ENCODE measurements at places on chromosomes 4 and X.

DNA sequence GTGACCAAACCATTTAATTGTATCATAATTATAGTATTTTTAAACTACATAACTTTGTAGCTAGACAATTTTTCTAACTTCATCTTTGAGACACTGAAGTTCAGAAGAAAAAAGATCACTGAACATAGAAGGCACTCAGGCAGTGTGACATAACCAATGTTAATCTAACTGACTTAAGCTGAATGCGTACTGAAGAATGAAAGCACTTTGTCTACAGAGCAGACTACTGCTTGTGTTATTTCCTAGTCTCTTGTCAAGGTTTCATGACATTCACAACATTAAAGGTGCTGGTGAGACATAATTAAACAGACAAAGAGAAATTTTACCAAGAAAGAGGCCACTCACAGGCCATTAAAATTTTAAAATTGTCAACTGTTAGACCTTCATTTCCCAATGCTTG is 13.5 kb downstream of the AMMECR1 start:
- H3K36me3 ChIP-seq, result no peaks in the 10 kb centered on the region
- H3K4me1 ChIP-seq, result no peaks in the 10 kb centered on the region
- H3K27ac ChIP-seq, result no peak overlapping the region
- H3K4me3 ChIP-seq, result no peak overlapping the region

DNA sequence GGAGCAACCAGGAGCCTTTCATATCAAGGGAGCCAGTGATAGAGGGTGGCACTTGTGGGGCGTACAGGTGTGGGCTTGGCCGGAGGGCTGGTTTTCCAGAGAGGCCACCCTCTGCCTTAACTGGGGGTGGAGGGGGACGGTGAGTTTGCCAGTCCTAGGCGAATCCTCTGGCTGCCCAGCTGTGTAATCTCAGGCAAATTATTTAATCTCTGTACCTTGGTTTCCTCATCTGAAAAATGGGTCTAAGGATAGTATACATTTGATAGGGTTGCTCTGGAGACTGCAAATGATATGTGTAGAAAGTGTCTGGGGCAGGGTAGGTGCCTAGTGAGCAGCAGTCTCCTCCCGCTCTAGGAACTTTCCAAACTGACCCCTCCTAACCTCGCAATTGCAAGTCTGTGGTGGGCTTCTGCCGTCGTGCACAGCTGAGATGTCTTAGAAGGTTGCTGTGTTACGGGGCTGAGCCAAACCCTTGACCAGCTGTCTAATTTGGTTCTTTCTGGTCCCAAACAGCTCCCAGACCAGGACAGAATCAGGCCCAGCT is 3.8 kb upstream of the CXCR3 start:
- H3K4me1 ChIP-seq, result peaks cover 33% of the 10 kb centered on the region
- no peaks in the 10 kb centered on the region for H3K36me3 ChIP-seq
- no peak for DNase-seq

- H3K27ac ChIP-seq, result no peak overlapping the region
- H3K27me3 ChIP-seq, result no peaks in the 10 kb centered on the region
- no peaks in the 10 kb centered on the region for H3K36me3 ChIP-seq
- H3K4me3 ChIP-seq, result no peak overlapping the region
Observed at GRCh38 chrX:397575-397974, 10.9 kb upstream of the PPP2R3B start.

GRCh38 chrX:11143931-11144678 is 33.0 kb downstream of the HCCS start:
- H3K4me1 ChIP-seq, result no peaks in the 10 kb centered on the region
- H3K27me3 ChIP-seq, result no peaks in the 10 kb centered on the region
- no peak for DNase-seq
- no peak overlapping the region for H3K27ac ChIP-seq
- no peak overlapping the region for H3K4me3 ChIP-seq

DNA sequence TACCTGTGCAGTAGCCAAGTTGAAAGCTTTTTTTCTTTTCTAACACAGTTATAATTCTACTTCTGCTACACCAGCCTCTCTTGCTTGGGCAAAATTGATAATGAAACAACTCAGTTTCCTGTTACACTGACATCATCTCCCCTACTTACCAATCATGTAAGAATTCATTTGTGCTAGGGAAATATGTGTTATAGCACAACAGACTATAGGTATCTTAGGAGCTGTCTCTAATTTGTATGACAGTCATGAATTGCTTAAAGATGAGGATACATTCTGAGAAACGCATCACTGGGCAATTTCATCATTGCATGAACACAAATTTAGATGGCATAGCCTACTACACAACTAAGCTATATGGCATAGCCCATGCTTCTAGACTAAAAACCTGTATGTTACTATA is 246.3 kb upstream of the ANKRD50 start:
- no peak overlapping the region for H3K4me3 ChIP-seq
- no peaks in the 10 kb centered on the region for H3K36me3 ChIP-seq
- no peaks in the 10 kb centered on the region for H3K4me1 ChIP-seq
- DNase-seq, result no peak
- no peak overlapping the region for H3K27ac ChIP-seq

DNA sequence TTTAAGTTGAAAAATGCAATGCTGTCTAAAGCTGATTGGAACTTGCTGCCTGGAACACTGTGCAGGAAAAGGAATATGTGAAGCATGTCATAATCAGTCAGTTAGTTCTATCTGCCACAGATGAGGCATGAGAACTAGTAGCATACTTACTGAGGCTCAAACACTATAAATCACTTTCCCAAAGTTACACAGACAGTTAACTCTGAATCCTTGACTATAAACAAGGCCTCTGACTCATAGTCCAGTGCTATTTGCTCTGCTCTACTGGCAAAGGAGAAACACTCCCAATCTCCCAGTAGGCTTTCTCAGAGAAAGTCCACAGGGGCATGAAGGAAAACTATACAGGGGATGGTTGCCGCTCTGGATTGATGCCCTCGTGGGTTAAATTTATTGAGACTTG is 2078.4 kb upstream of the TENM3 start:
- no peaks in the 10 kb centered on the region for H3K36me3 ChIP-seq
- H3K4me1 ChIP-seq, result no peaks in the 10 kb centered on the region
- no peak overlapping the region for H3K27ac ChIP-seq
- no peak for DNase-seq
- no peaks in the 10 kb centered on the region for H3K27me3 ChIP-seq
- no peak overlapping the region for H3K4me3 ChIP-seq

Measured in esophagus squamous epithelium (tissue), 5 donors.